Stimulated activated CD8-positive, alpha-beta memory T cell treated with anti-CD3 and anti-CD28 coated beads, Interleukin-4, amount 100 ng/mL, for 24 hours (primary cell): ENCODE measurements at places on chromosomes 1 and 21.

DNA sequence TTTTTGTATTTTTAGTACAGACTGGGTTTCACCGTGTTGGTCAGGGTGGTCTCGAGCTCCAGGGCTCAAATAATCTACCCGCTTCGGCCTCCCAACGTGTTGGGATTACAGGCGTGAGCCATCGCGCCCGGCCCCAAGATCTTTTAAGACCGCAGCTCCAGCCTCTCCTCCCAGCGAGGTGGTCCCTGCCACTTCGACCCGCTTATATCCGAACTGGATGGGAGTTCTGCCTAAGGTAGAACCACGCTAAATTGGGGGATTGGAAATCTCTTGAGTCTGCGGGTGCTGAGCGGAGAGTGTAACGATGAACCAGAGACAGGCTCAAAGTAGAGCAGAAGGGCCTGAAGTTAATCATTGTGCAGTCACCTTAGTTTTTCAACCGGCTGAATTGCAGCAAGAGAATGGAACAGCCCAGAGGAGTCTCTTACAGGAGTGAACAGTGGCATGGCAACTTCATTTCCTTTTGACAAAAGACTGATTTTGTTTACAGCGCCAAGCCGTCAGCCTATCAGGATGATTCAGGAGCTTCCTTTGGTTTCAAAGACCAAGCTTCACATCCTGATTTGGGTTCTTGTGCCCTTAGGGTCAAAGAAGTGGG is 726 bp upstream of the CYB5R1 start:
- no peak for DNase-seq

GRCh38 chr1:54699936-54700525 is 15.6 kb upstream of the TTC4 start:
- no peak for DNase-seq

DNA sequence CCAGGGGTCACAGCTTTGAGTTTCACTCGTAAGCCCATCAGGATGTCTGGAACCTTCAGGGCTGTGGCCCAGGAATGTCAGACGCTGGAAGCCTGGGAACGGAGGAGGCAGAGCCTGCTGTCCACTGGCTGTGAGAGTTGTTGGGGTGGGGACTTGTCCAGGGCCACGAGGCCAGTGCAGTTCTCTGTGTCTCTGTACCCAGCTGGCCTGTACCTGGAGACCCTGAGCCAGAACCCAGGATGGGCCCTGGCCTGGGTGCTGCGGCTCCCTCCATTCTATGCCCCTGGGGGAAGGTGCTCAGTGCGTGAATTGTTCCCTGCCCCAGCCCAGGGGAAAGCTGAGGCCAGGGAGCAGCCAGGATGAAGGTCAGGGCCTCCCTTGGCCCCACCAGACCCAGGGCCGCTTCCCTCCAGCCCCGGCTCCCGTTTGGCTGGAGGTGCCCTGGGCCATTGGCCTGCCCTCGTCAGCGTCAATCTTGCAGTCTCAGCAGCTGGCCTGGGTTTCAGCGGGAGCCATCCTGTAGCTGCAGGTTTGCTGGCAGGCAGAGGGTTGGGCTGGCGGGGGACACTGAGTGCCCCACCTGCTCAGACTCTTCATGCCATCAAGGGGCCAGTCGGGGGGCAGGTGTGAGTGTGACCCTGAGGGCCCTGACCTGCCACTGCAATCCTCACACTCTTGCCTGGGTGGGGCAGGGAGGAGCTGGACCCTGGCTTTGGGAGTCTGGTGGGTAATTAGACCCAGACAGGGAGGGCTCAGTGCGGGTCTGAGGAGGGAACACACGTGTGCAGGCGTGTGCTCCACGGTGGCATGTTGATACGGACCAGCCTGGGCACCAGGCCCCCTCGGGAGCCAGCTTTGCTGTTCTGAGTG is 724 bp upstream of the CALML6 start:
- DNase-seq: no peak

DNA sequence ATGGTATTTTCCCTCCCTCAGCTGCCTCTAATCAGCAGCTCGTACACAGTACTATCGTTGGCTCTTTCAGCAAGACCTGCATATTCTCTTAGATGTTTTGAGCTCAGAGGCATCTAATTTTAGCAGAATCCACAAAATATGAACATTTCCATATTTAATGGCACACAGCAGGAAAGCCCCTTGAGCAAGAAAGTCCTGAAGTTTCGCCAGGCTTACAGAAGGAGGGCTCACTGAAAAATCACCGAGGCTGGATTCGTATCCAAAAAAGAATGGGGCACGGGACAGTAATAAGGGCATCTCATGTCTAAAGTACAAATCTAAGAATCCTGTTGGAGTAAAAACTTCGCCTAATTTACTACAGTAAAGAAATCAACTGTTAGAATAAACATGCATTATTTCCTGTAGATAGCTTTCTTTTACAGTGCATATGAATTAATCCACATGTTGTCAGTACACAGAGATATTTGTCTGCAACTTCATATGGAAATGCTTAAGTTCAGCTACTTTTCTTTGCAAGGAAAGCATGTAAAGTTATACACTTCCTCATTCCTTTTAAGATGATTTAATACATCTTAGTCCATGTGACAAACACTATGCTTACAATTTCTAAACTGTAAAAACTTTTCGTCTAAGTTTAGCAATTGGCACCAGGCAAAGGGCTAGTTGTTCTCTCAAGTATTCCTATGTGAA is 1205.3 kb upstream of the ADGRL4 start:
- DNase-seq: no peak

- DNase-seq: no peak
These were observed 84.2 kb downstream of the SH3GLB1 start for GRCh38 chr1:86788300-86789206.

- DNase-seq: no peak
These were observed 27.8 kb downstream of the NME7 start for GRCh38 chr1:169339773-169340172.

DNA sequence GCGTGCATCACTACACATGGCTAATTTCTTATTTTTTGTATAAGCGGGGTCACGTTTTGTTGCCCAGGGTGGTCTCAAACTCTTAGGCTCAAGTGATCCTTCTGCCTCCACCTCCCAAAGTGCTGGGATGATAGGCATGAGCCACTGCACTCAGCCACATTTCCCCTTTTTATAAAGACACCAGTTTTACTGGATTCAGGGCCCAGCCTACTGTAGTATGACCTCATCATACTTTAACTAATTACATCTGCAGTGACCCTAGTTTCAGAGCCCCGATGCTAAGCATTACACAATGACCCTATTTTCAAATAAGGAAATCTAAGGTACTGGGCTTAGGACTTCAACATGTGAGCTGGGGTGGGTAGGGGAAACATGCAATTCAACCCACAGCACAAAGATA is 31.8 kb upstream of the ENAH start:
- DNase-seq: no peak

DNA sequence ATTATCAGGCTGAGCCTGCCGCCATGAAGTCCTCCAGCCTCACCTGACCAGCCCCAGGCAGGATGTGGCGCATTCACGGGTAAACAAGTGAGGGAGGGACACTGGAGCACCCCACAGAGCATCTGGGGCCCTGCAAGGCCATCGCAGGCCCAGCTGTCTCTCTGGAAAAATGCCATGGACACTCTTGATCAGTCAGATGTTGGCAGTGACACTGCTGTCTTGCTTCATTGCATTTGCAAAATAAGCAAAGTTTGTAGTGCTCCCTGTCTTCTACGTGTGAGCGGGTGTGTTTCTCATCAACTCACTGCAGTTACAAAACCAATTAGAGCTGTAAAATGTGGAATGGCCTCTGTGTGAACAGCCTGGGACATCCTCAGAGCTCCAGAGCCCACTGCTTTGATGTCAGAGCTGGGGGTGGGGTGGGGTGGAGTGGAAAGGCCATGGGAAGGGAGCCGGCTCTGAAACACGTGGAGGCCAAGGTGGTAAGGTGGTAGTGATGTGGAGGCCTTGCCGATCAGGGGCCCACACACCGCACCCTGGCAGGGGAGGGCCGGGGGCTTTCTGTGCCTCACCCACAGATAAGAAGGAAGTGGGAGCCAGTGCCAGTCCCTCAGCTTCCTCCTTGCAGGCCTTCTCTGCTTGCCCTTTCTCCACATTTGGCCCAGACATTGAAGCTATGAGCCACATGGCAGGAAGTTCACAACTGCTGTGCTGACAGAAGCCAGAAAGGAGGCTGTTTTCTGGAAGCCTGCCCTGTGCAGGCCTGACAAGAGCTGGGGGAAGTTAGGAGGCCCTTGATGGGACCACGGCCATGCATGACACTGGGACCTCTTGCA is 254.9 kb downstream of the RHOU start:
- DNase-seq: no peak

DNA sequence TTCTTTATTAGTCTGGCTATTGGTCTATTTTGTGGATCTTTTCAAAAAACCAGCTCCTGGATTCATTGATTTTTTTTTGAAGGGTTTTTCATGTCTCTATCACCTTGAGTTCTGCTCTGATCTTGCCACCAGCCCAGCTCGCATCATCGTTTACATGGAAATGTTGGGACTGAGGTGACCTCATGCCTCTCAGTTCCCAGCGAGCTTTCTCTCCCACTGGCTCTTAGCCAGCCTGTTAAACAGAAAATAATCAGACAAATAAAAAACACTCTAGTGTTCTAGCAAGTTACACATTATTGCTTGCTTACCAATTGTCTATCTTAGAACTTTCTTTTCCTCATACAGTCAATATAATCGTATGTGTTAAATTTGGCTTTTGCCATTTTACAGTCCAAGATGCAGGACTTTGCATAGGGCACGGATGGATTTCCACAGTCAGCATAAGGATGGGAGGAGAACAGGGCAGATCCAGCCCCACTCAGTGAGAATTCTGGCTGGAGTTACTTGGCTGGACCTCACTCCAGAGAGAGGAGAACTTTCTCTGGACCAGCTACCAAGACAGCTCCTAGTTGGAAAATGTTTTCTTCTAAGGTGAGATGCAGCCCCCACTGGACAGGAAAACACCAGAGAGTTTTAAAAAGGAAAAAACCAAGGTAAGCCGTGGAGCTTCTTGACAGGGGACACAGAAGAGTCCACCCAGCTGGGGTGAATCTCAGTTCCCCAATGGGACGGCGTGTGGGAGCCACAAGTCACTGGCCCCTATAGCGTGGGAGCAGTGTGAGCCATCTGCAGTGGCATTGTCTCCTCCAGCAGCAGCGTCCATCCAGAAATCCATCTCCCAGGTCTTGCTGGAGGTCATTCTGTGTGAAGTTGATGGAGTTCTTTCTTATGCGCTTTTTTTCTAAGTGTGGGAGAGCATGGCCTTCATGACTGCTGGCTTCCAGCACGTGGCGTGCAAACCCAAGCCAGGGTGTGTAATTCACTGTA is 17.6 kb downstream of the PGBD2 start:
- no peak for DNase-seq

- no peak for DNase-seq
These were observed 24.7 kb upstream of the ADGRB2 start for GRCh38 chr1:31788825-31789256.

GRCh38 chr1:114379987-114380386 is 131.0 kb downstream of the TRIM33 start:
- DNase-seq: no peak

DNA sequence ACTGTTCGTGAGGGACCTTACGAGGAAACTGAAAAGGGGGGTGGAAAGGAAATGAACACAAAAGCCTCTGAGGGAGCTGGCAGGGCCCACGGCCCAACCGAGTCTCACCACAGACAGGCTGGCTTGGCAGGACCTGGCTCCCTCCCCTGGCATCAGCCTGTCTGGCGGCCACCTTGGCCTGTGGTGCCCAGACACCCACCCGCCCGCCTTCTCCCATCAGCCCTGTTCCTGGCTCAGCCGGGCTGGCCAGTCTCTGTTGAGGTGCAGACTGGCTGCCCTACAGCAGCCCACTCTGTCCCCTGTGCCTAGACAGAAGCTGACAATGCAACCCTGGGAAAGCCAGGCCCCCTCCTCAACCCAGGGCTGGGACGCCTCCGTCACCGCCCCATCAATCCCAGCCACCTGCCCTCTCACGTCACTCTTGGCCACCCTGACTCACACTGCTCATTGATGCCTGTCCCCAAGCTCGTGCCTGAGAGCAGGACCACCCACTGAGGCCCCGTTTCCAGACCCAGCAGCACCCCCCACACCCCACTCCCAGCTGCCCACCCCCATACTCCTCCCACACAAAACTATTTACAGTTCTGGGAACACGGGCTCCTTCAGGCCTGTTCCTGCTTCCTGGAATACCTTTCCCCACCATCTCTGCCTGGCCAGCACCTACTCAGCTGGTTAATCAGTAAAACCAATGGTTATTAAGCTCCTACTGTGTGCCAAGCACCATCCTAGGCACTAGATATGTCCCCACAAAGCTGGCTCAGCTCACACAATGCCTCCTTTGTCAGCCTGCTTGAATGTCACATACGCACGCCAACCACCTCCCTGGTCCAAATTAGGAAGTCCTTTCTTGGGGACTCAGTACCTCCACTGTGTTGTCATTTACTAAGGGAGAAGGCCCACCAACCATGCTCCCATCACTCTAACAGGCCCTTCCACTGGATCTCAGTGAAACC is 22.7 kb downstream of the SDC3 start:
- DNase-seq: no peak

DNA sequence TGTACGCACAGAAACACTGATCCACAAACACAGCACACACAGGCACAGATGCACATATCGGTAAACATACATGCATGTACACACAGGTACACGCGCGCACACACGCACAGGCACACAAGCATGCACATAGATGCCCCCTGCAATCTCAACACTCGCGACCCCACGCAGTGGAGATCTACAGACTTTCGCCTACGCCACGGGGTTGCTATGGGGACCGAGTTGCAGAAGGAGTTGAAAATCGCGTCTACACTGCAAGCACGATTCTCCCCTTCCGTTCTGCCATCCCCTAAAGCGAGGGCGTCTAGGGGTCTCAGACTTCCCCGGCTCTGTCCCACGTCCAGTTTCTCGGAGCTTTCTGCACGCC is 826 bp downstream of the TRIM17 start:
- DNase-seq: no peak

GRCh38 chr1:213650603-213651002 is 337.2 kb upstream of the PROX1 start:
- DNase-seq: no peak

DNA sequence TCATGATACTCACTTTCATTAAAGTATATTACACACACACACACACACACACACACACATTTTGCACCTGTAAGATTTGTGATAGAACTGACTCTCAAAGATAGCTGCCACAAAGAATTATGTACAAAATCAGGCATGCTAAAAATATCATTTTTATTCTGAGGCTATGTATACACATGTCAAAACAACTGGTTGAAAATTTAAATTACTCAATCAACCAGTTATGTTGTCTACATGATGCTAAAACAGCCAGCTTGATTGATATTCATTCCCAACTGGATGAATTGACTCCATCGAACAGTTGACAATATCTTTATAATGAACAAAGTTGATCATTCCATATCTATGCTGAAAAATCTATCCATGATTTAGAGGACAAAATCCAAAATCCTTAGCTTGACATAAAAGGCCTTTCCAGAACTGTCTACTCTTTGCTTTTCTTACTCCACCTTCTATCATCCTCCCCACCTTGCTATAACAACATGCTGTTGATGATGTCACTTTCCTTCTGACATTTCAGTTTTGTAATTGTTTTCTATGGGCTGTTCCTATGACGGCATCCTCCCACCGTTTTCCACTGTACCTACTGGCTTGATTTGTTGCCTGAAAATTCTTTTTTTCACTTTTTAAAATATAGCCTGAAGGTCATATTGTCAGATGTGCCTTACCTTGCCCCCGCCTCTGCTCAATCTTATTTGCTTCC is 321.5 kb upstream of the OLFM3 start:
- no peak for DNase-seq
